DND-41 (cell line): ENCODE measurements at places on chromosomes 2 and 18.
A peak's percentile ranks its signal among the peaks of the same experiment; 100 is the strongest.

GRCh38 chr2:195520671-195521155 is 136.3 kb upstream of the SLC39A10 start:
- DNase-seq, result no peak

GRCh38 chr2:42829671-42830440 is 37.5 kb upstream of the HAAO start:
- no peak for DNase-seq

- no peak for DNase-seq
Observed at GRCh38 chr2:48531141-48531648, 1.2 kb downstream of the STON1 start.

- DNase-seq, result no peak
Observed at GRCh38 chr2:240919161-240919781, 13.1 kb downstream of the CROCC2 start.

DNA sequence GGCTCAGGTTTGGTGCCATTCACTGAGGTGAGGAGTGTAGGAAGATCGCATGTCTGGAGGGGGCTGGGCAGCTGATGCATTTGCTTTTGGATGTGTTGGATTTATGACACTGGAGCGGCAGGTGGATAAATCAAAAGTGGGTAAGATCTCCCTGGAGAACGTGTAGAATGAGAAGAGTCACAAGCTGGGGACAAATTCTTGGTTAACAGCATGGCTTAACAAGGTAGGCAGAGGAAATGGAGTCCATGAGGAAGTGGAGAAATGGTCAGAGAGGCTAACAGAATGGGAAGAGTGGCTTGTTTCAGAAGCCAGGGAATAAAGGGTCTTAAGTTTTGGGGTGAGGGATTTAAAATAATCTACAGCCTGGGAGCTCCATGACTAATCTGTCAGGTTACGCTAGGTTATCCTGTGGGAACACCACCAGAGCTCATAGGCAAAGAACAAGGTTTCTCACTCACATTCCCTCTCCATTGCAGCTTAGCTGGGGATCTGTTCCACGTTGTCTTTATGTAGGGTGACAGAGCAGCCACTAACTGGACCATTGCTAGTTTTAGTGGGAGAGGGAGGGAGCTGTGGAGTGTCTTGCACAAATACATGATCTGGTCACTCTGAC is 12.8 kb downstream of the TSN start:
- no peak for DNase-seq

- no peak for DNase-seq
Observed at GRCh38 chr2:167489325-167489724, 601.0 kb downstream of the XIRP2 start.

GRCh38 chr2:60400462-60401246 is 152.8 kb downstream of the BCL11A start:
- DNase-seq, result peak; percentile 31

DNA sequence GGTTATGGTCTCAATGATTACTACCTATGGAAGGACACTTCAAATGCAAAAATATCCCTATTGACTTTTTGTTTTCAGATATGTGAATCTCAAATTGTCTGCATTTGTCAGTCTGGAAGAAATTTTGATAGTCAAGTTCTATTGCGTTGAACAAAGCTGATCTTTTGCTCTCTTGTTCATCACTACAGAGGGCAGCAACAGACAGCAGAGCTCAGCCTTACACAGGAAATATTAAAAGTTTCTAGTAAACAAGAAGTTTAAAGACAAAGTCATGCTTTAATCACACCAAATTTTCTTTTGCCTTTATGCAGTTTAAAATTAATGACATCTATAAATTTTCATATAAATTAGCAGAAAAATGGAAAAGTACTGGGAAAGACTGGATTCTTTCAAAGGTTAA is 617.5 kb downstream of the NR4A2 start:
- DNase-seq, result no peak

DNA sequence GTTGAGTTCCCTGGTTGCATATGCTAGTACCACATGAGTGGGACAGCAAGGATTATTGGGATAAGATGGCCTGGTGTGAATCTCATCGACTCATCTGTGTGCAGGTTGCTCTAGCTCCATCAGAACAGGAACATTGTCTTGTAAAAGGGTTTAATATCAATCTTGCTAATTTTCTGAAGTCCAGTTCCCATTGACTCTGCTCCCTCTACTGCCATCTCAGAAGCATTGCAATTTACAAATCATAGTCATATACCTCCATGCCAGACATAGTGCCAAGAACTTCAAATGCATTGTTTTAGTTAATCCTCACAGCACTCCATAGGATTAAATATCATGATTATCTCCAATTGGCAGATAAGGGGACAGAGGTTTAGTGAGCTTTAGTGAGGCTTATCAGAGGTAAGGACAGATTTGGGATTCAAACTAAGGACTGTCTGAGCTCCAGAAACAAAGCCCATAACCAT is 4.8 kb upstream of the STAT4 start:
- DNase-seq, result peak; percentile 16

GRCh38 chr18:48040457-48041110 is 110.1 kb upstream of the SMAD2 start:
- DNase-seq, result no peak

DNA sequence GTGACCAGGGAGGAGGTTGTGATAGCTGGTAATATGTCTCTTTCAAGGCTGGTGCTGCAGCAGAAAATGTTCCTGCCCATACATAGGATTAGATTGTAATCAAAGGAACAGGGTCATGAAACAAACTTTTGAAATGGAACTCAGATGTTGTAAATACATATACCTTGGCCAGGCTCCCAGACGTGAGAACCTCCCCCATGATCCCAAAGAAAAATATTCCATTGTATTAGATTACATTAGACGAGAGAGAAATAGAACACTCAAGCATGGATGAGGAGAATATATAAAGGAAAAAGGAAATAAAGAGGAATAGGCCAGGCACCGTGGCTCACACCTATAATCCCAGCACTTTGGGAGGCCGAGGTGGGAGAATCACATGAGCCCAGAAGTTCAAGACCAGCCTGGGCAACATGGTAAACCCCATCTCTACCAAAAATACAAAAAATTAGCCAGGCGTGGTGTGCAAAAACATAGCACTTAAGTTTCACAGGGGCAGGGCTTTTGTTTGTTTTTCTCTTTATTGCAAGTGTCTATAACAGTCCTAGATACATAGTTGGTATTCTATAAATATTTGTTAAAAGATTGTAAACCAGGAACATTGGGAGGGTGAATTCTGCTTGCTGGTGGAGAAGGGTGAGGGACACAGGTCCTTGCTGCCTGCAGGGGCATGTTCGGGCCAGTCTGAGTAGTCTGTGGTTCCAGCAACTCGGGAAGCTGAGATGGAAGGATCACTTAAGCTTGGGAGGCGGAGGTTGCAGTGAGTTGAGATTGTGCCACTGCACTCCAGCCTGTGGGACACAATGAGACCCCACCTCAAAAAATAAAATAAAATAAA is 52.8 kb downstream of the RPL37A start:
- no peak for DNase-seq

GRCh38 chr2:144513388-144514101 is 6.4 kb downstream of the ZEB2 start:
- DNase-seq, result no peak

DNA sequence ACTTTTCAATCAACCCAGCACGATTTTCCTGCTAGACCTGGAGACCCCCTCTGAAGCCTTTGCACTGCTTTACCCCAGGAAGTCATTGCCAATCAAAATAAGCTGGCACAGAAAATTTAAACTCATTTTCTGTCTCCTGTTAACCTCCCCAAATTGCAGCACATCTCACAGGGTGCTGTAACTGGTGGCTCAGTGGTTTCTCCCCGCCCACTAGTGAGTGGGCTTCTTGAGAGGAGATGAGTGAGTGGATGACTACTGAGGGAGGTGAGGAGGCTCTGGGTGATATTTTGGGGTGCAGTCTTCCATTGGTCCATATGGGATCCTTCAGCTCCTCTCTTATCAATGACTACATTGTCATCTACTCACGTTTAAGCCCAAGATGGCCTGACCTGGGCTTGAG is 239.8 kb upstream of the HS6ST1 start:
- DNase-seq, result no peak

GRCh38 chr2:104876606-104877570 is 23.0 kb downstream of the POU3F3 start:
- DNase-seq, result no peak

DNA sequence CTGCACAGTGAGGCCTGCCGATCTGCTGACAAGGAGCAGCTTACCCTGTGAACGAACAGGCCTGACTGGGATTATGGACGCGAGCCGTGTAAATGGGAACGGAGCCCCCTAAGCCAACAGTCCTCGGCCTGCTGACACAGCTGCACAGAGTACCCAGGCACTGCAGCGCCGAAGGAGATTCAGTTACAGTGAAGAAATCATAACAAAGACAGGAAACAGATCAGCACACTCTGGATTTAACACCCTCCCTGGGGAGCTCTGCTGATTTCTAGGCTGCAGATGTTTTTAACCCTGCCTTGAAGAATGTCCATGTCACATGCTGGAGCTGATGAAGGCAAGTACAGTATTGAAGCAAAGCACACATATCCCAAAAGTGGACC is 43.4 kb downstream of the COLEC12 start:
- peak; percentile 48 for DNase-seq

DNA sequence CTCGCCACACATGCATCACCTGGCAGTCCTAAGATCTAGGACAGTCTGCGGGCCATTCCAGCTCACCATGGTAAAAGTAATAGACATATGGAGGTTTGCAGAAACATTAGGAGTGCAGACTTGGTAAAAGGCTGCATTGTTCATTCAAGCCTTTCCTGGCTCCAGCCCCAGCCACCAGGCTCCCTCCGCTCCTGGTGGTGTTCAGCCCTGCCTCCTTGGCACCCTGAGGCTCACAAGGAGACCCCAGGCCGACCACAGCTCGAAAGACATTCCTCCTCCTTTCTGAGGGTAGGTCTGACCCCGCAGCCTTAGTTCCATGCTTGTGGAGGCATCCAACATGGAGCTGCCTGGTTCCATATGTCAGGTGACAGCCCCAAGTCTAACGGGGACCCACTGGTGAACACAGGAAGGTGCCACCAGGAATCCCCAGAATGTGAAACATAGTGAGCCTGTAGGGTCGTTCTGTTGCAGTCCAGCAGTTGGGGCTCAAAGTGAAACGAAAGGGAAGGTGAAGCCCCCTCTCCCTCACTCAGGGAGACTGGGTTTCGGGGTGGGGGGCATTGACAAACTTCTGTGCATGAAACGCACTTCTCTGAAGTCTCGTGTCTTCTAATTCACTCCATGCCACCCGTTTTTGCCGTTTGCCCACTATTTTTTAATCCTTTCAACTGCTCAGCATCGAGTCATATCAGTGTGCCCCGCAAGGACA is 5.0 kb upstream of the SP100 start:
- DNase-seq, result peak; percentile 27

GRCh38 chr2:171798156-171798820 is 95.8 kb downstream of the SLC25A12 start:
- DNase-seq, result no peak

DNA sequence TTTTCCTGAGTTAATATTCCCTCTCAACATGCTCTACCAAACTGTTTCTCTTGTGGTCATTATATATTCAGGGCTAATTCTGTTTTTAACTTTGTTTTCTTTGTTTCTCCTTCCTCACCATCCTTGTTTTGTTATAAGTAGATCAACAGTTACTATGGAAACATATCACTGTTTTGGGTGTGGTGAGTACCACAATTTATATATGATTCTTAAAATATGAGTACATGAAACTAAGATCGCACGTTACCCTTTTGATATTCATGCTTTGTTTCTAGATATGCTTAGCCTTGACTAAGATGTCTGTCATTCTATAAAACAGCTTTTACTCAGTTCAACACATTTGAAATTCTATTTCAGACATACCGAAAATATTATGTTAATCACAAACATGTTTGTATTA is 232.3 kb upstream of the ITGA4 start:
- DNase-seq, result no peak

DNA sequence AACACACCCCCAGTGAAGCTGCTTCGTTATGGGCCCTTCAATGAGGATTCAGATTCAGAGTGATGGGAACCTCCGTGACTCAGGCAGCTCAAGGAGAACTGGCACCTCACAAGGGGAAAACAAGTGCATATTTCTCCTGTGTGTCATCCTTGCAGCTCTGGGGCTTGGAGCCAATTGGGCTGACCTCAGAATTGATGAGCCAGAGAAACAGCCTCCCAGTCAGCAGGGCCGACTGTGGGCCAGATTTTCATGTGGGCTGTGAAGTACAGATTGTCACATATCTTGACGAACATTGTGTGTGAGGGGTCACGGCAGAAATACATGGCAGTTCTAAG is 189.6 kb upstream of the SP5 start:
- DNase-seq, result no peak

- DNase-seq, result no peak
Observed at GRCh38 chr2:1686784-1687105, 57.6 kb downstream of the PXDN start.

- no peak for DNase-seq
Observed at GRCh38 chr2:62663411-62663810, 42.1 kb upstream of the EHBP1 start.

DNA sequence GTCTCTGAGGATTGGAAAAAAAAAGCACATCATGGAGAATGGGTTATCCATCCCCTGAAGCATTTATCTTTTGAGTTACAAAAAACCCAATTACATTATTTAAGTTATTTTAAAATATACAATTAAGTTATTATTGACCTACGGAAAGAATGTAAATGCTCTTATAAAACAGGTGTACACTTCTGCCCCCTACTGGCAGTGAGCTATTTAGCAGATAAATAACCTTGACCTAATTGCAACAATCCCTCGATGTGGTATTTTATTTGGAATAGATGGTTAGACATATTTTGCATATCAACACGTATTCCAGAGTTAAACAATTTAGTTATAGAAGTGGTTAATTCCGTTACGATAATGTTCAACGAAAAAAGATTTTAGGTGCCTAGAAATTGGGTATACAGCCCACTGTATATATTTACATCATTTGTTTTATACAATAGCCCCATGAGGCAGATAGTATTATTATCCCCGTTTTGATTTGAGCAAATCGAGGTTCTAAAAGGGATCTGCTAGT is 9.1 kb upstream of the DAW1 start:
- peak; percentile 7 for DNase-seq

GRCh38 chr18:34611904-34612303 is 98.2 kb upstream of the DTNA start:
- no peak for DNase-seq

DNA sequence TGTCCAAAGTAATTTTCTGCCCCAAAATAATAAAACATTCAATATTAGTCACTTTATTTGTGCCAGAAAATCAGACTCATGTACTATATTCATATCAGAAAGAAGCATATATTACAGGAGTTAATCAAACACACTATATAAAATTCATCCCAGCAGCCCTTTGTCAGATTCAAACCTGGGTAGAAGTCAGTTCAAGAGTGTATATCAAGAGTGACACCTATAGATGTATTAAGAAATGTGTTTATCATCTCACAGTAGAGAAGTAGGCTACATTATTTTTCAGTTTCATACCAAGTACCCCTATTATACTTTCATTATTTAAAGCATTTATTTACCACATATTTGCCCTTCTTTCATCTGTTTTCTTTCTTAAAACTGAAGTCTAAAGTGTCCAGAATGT is 193.2 kb upstream of the DDX18 start:
- DNase-seq, result no peak

DNA sequence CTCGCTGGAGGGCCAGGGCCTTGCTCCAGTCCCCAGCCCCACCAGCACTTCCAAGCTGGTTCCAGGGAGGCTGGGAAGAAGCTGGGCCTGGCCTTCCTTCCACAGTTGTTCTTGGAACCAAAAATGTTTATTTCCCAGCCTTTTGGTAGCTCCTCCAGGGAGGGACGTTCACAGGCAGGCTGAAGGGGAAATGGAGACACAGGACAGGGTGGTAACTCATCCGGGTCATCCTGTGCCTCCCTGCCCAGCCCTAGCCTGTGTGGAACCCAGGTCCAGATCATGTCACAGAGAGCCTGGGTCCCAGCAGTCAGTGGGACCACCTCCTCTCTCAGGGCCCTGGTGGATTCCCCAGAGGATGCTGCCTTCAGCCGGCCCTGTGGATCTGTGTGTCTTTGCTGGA is 12.5 kb upstream of the ARMC9 start:
- no peak for DNase-seq

GRCh38 chr2:7116511-7116910 is 199.3 kb downstream of the RNF144A start:
- DNase-seq, result no peak
